ENCODE measurements at places on chromosomes 7 and 10.

DNA sequence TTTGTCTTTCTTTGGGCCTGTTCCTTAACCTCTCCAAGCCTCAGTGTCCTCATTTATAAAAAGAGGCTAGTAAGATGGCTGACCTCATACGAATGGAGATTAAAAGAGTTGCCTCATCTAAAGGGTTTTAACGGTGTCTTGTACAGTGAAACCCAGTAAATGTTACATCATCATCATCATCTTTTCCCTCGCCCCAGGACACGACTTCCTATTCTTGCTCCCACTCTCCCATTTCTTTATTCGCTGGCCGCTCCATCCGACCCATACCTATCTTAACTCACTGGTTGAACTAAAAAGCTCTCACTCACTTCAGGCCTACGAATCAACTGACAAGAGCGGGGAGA, 554 bp downstream of the FRA10AC1 start:
- peak; percentile 50 for DNase-seq

DNA sequence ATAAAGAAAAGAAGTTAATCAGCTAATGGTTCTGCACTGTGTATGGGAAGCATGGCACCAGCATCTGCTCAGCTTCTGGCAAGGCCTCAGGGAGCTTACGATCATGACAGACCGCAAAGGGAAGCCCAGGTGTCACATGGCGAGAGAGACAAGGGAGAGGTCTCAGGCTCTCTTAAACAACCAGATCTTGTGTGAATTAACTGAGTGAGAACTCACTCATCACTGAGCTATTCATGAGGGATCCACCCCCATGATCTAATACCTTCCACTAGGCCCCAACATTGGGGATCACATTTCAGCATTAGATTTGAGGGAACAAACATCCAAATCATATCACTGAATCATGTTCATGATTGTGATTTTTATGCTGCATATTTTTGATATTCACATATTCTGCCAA, 5.8 kb downstream of the USP54 start:
- no peak for DNase-seq

DNA sequence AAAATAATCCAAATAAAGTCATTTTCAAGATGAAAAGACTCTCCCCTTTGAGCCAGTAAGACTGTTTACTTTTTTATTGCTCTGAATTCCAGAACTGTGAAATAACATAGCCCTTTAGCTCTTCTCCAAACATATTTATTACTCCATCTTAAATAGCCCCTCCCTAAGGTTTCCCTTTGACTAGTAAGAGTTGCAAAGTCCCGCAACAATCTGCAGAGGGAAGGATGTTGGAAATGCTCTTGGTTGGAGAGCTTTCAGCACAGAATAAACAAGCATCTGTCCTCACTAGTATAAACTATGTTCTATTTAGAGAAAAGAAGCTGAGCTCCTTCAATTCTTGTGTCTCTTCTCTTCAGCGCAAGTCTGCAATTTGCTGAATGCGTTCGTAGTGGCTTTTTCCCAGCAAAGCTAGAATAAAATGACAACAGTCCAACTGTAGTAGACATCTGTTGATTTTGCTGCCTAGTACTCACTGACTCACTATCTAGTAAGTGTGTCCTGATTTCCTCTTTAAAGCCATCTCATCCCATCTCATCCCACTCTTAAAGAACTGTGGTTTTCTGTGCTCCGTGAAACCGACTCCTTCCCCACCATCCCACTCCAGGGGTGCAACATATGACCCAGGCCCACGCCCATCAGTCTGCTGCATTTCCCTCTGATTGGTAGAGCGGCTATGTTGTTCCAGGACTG, 104.0 kb downstream of the FAM107B start:
- no peak for DNase-seq

- DNase-seq: peak; percentile 48
Observed at GRCh38 chr10:36171953-36172940, 530.2 kb upstream of the FZD8 start.

DNA sequence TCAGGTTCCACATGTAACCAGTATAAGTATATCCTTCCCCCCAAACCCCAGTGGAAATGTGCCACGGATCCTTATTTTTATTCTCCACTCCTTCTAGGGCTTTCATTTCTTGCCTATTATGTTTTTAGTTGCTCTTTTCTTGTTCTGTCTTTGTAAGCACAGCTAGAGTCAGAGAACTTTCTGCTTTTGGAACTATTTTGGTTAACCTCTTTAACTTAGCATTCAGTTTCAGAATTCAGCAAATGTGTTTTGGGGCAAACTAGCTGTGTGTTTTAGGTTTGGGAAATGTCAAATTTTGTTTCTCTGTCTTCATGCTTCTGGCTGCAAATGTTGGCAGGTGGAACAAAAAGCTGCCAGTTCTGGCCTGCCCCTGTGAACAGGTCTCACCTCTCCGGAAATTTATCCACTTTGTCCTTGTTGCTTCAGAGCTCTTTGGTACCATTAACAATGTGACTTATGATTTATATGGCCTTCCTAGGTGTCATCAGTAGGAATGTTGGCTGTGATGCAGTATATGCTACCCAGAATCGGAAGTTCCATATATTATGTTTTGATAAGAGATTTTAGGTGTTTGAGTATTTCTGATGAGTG, 156.1 kb downstream of the ADK start:
- DNase-seq: no peak

GRCh38 chr7:158957921-158958491, 101.6 kb downstream of the DYNC2I1 start:
- DNase-seq: no peak
